DMS 273 treated with DMSO at 0.1 percent for 48 hours (cell line): ENCODE measurements at places on chromosomes 1 and 21.

DNA sequence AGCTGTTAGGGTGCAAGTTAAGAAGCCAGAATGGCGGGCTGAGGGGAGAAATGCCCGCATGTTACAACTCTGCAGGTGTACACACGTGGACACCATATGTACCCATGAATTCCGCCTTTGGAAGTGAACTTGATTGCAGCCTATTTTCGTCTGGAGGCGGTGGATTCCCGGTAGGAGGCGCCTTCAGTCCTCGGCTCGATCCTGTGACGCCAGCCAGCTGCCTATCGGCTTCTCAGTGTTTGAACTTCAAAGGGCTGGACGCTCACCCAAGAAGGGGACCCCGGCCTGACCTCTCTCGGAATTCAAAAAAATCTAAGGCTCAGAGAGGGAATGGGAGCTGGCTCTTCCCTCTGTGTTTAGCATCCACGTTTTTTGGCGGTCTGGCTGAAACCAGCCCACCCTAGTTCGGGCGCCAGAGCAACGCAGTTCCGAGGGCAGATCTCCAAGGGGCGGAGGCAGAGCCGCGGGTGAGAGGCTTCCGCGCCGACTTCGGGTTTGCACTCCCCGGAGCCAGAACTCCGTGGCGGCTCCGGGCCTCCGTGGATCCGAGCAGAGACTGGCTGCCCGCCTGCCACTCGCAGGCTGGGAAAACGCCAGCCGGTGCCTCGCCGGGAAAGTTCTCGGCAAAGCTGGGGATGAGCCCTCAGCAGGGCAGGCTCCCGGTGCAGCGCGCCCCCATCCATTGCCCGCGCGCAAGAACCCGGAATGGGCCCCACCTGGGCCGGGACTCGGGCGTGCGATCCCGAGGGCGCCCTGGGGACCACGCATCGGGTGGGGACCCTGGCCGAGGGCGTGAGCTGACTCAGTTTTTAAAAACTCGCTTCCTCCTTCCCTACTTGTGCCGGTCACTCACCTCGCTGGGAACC lies 996 bp upstream of the TMEM51 start:
- peak; percentile 78 for DNase-seq

DNA sequence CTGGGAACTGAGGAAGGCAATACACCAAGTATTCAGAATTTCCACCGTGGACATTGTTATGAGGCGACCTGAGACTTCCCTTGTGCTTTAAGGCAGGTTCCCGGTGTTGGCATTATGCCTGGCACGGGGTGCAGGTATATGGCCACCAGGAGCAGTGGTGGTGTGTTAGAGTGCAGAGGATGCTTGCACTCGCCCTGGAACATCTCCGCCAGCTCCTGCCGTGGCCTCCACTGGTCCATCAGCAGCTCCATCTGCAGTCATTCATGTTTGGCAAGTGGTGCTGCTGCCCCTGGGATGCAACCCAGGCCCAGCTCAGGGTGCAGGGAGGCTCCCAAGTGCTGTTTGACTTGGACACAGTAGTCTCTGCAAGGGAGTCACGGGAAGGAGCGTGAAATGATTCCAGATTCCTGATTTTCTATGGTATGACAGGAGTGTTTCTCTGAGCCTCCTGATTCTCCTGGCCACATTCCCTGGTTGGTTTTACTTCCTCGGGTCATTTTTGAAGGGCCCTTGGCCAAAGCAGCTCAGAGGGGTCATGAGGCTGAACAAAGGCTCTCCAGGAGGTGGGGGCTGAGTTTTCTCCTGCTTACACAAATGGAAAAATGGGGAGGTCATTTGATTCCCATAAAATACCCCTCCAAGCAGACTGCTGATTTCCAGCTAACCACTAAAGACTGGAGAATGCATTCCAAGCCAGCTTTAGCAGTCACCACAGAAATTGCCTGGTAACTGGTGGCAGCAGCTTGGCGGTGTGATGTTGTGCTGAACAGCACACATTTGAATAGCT lies 60.4 kb upstream of the PSEN2 start:
- no peak for DNase-seq

GRCh38 chr1:212313616-212314015 lies 28.4 kb downstream of the PPP2R5A start:
- DNase-seq, result no peak

DNA sequence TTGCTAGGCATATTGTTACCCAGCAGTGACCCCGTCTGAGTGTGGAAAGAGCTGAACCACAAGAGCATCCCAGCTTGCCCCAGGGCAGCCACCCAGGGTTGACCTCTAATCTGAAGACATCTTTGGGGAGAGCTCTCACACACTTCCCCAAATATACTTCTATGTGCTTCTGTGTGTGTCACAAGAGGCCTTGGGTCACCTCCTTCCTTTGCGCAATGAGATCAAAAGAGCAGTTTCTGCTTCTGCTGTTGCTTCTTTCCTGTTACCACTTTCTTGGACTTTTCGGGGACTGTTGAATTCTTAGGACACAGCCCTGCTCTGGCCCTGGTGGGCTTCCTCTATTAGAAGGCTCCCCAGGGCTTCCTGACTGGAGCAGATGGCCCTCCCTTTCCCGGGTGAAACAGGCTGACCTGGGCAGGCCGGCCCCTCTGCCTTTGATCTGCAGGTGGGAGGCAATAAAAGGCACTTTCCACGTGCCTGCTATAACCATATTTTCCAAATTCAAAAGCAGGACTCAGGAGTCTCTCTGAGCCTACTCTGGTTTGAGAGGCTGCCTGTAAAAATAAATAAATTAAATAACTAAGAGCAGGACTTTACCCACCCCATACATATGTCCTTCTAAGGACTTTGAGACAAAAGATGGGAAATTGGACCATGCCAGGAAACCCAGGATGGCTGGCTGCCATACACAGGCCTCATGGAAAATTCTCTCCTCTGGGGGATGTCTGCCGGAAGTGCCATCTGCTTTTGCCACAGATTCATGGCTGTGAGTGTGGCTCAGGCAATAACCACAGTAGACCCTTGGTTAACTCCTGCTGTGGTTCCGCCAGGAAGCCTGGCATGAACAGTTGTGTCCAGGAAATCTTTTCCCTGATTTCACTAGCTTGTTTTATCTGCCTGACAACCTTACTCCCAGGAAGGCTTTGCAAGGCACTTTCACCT lies 28.3 kb upstream of the RCSD1 start:
- no peak for DNase-seq

- DNase-seq, result no peak
Measured at GRCh38 chr1:10108948-10109708, 76.4 kb downstream of the UBE4B start.

GRCh38 chr1:166822385-166822784 lies 16.9 kb upstream of the POGK start:
- DNase-seq, result no peak

- DNase-seq, result peak; percentile 5
Measured at GRCh38 chr1:84936116-84936810, 43.3 kb upstream of the LPAR3 start.

- no peak for DNase-seq
Measured at GRCh38 chr21:44533121-44533890, 6.7 kb downstream of the KRTAP10-1 start.

- no peak for DNase-seq
Measured at GRCh38 chr1:145918992-145919939, 749 bp upstream of the PEX11B start.

DNA sequence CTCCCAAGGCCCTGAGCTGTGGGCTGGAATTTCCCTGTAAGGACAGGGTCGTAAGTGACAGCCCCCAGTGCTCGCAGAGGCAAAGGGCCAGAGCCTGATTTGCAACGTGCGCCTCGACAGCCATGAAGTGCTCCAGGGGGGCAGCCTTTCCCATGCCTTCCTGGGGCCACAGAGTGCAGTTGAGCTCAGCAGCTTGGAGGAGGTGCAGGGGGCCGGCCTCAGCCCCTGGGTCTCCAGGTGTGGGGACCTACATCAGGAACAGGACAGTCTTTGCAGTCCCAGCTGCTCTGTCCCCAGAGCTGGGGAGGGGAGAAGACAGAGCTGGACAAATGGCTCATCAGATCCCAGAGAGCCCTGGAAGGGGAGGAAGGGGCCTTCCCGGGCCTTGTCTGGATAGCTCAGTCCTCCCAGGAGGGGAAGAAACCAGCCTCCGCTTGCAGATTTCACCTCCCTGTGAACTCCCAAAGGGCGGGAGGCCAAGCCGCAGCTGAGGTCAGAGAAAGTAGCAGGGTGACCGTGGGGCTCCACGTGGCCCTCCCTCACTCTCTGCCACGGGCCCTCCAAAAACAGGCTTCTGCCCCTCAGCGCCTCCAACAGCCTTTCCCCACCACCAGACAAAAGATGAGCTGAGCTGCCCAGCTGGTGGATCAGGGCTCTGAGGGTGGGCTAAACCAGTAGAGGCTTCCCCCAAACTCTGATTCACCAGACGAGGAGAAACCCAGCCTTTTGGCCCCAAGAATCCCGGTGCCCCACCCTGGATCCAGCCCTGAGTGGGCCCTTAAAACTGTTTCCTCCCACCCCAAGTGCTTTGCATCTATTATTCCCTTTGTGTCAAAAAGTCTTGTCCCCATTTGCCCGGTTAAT lies 76.5 kb downstream of the DHRS3 start:
- no peak for DNase-seq

DNA sequence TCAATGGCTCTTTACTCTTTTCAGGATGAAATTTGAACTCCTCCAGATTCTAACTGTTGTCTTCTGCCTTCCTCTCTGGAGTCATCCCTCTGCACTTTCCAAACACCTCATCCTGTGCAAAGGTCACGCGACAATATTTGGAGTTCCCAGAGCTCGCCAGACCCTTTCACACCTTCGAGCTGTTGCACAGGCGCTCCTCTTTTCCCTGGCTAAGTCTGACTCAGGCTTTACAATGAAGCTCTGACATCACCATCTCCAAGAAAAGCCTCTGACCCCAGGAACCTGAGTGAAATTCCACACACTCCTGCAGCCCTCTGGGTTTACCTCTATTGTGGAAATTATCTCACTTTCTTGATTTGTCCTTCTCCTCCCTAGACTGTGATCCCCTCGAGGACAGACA lies 270.3 kb downstream of the RGS7 start:
- no peak for DNase-seq
